Anterior cingulate cortex (tissue), 58 donors: ENCODE measurements at places on chromosomes 1 and 21.

DNA sequence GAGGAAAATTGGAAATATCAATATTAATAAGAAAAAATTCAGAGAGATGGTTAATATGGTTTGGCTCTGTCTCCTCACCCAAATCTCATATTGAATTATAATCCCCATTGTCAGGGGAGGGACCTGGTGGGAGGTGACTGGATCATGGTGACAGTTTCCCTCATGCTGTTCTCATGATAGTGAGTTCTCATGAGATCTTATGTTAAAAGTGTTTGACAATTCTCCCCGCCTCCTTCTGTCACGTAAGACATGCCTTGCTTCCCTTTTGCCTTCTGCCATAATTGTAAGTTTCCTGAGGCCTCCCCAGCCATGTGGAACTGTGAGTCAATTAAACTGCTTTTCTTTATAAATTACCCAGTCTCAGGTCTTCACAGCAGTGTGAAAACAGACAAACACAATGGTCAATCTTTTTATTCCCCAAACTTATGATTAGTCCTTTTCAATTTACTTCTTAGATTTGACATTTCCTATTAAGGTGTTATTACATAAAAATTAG, 11.0 kb downstream of the EGLN1 start:
- no peak for DNase-seq

GRCh38 chr1:230191079-230191804, 124.2 kb downstream of the GALNT2 start:
- peak; percentile 34 for DNase-seq

GRCh38 chr1:88371436-88372023, 312.5 kb upstream of the PKN2 start:
- DNase-seq = no peak

DNA sequence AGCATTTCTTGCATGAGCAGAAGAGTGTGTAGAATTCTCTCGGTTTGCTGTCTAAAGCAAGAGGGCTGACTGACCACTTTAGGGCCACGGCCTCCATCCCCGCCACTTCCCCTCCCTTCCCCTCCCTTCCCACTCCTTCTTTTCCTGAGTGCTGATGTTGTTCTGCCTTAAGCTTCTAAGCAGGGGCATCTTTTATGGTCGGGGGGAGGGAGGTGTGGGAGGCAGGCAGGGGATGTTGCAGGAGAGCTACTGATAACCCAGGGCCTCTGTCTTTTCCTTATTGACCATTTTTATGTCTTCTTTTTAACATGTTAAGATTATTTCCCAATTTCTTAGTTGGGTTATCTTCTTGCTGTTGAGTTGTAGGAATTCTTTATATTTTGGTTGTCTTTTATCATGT, 15.1 kb downstream of the USP25 start:
- no peak for DNase-seq

GRCh38 chr1:176559878-176560277, 96.9 kb downstream of the PAPPA2 start:
- no peak for DNase-seq

- no peak for DNase-seq
Observed at GRCh38 chr1:64934115-64934877, 32.1 kb downstream of the JAK1 start.

DNA sequence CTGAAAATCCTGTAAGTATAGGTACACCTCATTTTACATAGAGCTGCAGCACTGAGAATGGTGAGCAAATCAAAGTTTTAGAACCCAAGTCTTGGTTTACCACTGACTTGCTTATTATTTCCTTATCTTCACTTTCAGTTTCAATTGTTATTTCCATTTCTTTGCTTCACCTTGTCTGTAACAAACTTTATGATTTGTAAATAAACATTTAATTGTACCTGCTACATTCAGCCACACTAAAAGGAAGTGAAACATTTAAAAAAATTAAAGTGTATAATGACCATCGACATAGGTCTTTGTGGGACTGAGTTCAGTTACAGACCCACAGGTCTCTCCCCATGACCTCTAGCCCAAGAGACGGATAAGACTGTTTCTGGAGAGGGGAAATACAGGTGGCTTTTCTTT, 34.4 kb downstream of the LGR6 start:
- DNase-seq = no peak

- DNase-seq = peak; percentile 44
Observed at GRCh38 chr1:165543532-165544438, at the start of gene LRRC52. TSS of gene LRRC52 (plus strand) at chr1:165544000. CDS start at chr1:165544297, 297 bp downstream.

DNA sequence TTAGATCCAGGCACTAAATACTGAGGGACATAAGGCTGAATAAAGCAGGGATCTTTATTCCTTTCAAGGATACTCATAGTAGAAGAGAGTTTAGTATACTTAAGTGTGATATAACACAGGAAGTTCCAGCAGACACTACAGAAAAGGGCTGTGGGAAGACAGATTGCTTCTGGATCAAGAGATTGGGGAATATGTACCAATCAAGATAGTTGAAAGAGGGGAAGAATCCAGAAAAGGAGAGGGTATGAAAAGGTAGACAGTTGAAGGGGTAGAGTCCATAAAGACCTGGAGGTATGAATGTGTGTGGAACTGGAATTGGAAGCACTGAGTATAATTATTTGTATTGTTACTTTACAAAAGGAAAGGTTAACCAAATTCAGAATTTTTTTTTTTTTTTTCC, 2.4 kb downstream of the RPS6KC1 start:
- DNase-seq = no peak

DNA sequence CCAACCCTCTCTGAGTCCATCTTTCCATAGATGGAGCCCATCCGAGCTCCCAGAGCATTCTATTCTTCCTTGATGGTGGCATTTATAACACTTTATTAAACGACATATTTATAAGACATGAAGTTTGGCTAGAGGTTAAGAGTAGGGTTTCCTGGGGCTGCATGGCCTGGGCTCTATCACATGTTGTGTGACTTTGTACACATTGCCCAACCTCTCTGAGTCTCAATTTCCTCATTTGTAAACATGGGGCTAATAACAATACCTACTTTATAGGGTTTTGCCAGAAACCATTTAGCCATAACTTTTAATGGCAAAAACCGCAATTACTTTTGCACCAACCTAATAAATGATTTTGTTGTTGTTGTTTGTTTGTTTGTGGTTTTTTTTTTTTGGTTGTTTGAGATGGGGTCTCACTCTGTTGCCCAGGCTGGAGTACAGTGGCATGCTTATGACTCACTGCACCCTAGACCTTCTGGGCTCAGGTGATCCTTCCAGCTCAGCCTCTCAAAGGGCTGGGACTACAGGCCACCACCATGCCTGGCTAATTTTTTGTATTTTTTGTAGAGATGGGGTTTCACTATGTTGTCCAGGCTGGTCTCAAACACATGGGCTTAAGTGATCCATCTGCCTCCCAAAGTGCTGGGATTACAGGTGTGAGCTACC, 13.9 kb upstream of the ASAP3 start:
- DNase-seq = no peak

- no peak for DNase-seq
Observed at GRCh38 chr1:223492044-223492443, 98.8 kb downstream of the CCDC185 start.

DNA sequence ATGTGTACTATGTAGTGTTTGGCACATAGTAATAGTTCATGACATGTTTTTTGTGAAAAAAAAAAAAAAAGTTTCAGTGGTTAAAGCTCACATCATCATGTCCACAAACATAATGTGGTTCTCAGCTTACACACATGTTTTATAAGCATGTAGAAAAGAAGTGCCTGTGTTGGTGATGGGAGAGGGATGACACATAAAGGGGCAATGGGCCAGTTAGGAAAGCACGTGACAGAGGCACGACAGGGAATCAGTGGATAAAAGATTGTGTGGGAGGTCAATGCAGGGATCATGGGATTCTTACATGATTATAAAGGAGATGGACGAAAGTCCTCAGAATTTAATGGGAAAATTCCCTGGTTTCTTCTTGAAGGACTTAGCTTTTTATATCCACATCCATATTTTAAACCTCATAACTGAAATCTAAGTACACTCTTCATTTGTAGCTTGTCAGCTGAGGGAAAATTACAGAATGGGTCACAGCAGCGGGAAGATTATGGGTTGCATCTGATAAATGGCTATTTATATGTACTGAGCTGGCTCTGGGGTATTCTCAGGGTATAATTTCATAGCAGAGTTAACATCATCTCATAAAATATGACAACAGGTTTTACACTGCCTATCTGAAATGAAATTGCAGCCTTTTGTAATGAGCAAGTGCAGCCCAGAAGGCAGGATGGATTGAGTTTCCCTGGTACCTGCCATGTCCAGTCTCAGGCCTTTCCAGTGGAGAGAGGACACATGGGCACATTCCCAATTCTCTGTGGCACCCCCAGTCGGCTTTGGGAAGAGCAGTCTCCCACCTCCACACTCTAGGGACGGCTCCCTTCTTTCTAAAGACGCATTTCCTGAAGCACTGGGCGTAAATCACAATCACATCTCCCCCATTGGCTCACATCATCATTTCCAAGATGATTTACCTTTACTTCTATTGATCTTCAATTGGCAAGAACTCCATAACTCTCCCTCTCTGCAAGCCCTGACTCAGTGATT, 42.3 kb upstream of the NHLH2 start:
- DNase-seq = no peak

DNA sequence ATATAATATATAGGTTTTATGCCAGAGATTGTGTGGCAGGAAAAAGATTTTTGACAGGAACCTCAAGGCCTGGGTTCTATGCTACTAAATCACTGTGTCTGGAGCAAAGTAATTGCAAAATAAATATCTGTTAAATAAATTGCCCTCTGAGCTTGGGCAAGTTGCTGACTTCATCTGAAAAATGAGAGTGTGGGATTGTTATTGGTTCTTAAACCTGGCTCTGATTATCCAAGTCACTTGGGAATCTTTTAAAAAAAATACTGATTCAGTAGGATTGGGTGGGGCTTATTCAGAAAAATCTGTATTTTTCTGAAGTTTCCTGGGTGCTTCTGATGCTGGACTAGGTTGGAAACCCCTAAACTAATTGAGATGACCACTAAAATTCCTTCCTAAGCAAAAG, 174.1 kb upstream of the SGIP1 start:
- DNase-seq = no peak

- DNase-seq = no peak
Observed at GRCh38 chr1:225845571-225846259, 35.8 kb downstream of the EPHX1 start.

DNA sequence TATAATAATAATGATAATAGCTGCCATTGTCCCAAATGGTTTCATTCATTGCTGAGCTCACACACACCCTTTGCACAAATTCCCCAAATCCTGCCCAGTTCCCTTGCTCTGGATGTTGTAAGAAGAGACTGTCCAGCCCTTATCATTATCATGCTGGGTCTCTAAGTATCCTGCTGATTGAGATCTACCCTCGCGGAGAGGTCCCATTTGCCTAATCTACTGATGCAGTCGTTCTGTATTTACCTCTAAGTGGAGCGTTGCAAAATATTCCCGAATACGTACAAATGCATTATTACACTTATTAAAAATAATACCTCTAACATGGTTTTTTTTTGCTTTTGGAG, 51.2 kb downstream of the TNFRSF8 start:
- DNase-seq = no peak

DNA sequence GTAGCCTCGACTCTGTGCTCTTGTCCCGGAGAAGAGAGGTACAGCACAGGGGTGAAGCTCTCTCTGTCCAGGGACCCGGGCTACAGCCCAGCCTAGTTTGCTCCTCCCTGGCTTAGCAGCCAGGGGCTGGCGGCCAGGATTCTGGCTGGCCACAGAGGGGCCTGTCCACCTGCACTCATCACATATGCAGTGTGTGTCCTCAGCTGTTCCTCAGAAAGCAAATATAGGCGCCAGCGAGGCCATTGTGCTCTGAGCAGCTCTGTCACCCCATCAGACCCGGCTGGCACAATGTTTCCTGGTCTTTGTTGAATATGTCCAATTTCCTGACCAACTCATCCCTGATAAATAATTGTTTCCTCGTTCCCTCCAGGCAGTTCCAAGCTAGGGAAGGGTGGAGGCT, 28.5 kb downstream of the KCND3 start:
- DNase-seq = no peak

GRCh38 chr1:26290122-26290881, 10.4 kb downstream of the SH3BGRL3 start:
- DNase-seq = no peak

GRCh38 chr1:8643542-8644536, 173.6 kb downstream of the RERE start:
- no peak for DNase-seq

DNA sequence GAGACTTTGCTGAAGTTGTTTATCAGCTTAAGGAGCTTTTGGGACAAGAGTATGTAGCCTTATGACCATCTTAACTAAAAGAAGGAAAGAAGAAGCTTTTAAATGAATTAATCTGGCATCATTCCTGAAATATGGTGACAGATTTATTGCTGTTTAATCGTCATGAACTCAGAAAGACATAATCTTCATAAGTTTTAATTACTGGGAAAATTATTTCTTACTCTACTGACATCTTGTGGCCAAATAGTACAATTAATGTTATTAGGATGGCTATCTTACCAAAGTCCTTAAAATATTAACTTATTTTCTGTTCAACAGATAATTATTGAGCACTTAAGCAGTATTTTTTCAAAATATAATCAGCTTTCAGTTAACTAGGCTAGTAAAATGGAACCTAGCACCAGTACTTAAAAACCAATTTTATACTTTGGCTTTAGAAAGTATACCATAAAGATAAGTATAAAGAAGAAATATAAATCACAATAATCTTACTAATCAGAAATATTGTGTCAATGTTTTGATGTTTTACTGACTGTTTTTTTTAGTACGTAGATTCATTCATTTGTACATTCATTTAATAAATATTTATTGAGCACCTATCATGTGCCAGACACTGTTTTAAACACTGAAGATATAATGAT, 34.7 kb upstream of the GPR25 start:
- no peak for DNase-seq

GRCh38 chr1:162019446-162019845, 4.2 kb downstream of the OLFML2B start:
- no peak for DNase-seq

GRCh38 chr1:116268211-116268610, 104.8 kb upstream of the ATP1A1 start:
- peak; percentile 4 for DNase-seq

DNA sequence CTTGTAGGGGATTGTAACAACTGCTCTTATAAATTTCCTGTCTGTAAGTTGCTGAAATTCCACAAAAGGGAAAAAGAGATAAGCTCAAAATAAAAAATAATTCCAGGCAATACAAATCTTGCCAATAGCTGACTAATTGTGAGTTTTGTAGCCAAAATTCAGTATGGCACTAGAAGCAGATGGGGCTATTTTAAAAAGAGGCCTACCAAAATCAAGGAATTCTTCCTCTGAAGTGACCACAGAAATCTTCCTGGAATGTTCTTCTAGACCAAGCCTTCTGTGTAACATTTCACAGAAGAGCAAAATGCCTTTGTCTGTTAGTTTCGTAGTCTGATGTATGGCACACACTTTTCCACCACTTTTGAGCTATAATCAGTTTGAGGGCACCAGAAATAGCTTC, 127.6 kb downstream of the CYYR1 start:
- DNase-seq = no peak
